Activated CD4-positive, alpha-beta T cell treated with anti-CD3 and anti-CD28 coated beads, Interleukin-2, amount 10 ng/mL, durations not matched to agents 24 days and 14 days (primary cell): ENCODE measurements at places on chromosomes 6 and 20. TPM values are rescaled to one million over a fixed set of nuclear protein-coding genes. Genes with fewer than 3 reads are reported as not detected.

Gene TULP4
- total RNA-seq: 23.9 and 24.0 TPM in 2 replicates

Gene TCP11
- total RNA-seq: not detected in 2 replicates

Gene PRICKLE4
- not detected in 2 replicates for total RNA-seq

Gene BHLHE23
- total RNA-seq: not detected in 2 replicates

Gene KCNQ5
- 11.5 and 13.7 TPM in 2 replicates for total RNA-seq

Gene CENPQ
- 16.4 and 18.6 TPM in 2 replicates for total RNA-seq

Gene MGME1
- 32.7 and 34.3 TPM in 2 replicates for total RNA-seq

Gene RIPPLY2
- not detected in 2 replicates for total RNA-seq

Gene SPO11
- total RNA-seq: not detected in 2 replicates

Gene BCAS4
- 7.2 and 8.4 TPM in 2 replicates for total RNA-seq
